Omental fat pad (tissue), 4 donors: ENCODE measurements at places on chromosomes 7 and 10.

- DNase-seq, result no peak
Observed at GRCh38 chr10:60362461-60362860, 27.2 kb downstream of the ANK3 start.

GRCh38 chr10:110802551-110803238 lies 69.0 kb upstream of the PDCD4 start:
- no peak for DNase-seq

GRCh38 chr10:112815269-112816032 lies 134.6 kb upstream of the TCF7L2 start:
- DNase-seq, result no peak

GRCh38 chr7:138097064-138097741 lies 20.9 kb downstream of the AKR1D1 start:
- DNase-seq, result no peak
